Airway epithelial cell (primary cell): ENCODE measurements at places on chromosomes 2 and 18. TPM values are rescaled to one million over a fixed set of nuclear protein-coding genes. Genes with fewer than 3 reads are reported as not detected.

IL1RN gene
- total RNA-seq: 163 and 193 TPM in 2 replicates

CCDC102B gene
- total RNA-seq: 0.92 and 3.6 TPM in 2 replicates

GPR45 gene
- not detected in 2 replicates for total RNA-seq

RBM44 gene
- total RNA-seq: 0.09 and 0.28 TPM in 2 replicates
